ENCODE measurements at places on chromosomes 2 and 18. TPM values are rescaled to one million over a fixed set of nuclear protein-coding genes. Genes with fewer than 3 reads are reported as not detected.

GRCh38 chr2:64698177-64698643, 44.5 kb upstream of the SERTAD2 start:
- no peak for DNase-seq

Gene CRYGD
- total RNA-seq = not detected

Gene RNF152
- 23.0 TPM for total RNA-seq

Gene RRM2
- 66.0 TPM for total RNA-seq

DNA sequence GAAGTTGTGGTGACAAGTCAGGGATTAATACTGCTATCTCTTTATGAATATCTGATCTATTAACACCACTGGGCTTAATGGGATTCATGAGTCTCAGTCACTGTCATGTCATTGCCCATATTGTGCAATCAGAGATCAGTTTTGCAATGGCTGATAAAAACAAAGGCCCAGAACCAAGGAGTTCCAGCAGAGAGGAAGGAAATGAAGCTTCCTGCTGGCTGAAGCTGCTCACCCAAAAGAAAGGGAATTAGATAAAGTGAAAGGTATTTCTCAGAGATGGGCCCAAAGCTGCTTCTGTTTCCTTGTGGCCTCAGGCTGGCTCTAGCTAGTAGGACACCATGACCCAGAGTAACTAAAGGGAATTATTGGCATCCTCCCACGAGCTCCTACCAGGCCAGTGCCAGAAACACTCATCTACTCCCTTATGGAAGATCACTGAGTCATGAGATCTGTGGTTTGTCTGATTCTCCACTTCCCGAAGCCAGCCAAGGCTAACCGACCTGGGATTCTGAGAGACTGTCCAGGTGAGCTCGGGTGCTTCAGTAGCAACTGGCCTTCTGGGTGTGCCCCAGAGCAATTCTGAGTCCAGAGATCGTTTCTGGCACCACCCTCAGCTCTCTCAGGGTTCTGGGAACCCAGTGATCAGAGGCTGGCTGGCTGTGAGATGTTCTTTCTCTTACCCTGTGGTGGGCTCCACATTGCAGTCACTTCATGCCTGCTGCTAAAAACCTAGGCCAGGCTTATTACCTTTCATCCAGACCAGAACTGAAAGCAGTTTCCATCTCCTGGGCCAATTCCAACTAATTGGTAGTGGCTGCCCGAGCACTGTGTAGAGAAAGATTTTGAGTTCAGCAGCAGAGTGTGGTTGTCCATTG, 129.5 kb upstream of the PELI1 start:
- no peak for DNase-seq

DNA sequence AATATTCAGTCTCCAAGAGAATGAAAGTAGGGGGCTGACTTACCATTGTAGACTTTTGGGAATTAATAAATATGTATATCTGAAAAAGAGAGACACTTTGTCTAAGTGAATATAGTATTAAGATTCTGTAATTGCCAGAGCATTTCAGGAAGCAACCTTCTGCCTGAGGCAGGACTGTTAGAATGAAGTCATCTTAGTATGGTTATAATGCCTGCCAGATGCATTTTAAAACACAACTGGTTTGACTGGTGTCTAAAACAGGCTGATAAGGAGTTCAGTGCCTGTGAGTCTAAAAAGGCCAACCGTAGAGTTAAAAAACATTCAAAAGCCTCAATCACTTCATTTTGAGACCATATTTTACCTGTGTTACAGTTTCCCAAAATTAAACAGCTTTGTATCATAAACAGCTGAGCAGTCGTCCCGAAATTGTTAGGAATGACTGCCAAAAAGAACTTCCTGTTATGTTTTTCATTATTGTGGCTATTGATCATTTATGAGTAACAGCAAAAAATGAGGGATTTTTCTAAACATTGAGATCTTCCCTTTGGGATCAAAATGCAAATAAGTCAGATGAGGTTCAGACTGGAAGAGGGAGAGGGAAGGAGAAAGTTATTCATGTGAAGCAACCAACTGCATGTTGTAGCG, 443.9 kb downstream of the PID1 start:
- DNase-seq = no peak

- peak; percentile 29 for DNase-seq
These were observed 46.9 kb downstream of the CCBE1 start for GRCh38 chr18:59650266-59650820.

DNA sequence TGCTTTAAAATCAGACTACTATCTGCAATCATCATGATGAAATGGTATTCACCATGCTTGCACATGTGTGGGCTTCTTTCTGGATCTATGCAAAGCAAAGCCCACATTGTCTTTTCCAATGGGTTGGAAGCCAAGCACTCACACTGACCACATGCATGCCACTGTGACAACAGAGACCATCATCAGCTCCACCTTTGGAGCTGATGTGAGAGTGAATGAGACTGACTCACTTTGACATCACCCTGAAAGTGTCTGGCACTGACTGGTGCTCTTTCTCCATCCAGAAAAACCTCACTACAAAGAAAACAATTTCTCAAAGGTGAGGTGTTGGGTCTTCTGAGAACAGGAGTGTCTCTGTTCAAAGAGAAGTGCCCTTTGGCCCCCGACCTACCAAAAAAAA, 4.7 kb downstream of the MYO5B start:
- DNase-seq = no peak

- peak; percentile 73 for DNase-seq
These were observed 53.3 kb downstream of the ZNF236 start for GRCh38 chr18:76875390-76876325.

GRCh38 chr18:73948084-73948483, 199.6 kb downstream of the FBXO15 start:
- DNase-seq = no peak

DNA sequence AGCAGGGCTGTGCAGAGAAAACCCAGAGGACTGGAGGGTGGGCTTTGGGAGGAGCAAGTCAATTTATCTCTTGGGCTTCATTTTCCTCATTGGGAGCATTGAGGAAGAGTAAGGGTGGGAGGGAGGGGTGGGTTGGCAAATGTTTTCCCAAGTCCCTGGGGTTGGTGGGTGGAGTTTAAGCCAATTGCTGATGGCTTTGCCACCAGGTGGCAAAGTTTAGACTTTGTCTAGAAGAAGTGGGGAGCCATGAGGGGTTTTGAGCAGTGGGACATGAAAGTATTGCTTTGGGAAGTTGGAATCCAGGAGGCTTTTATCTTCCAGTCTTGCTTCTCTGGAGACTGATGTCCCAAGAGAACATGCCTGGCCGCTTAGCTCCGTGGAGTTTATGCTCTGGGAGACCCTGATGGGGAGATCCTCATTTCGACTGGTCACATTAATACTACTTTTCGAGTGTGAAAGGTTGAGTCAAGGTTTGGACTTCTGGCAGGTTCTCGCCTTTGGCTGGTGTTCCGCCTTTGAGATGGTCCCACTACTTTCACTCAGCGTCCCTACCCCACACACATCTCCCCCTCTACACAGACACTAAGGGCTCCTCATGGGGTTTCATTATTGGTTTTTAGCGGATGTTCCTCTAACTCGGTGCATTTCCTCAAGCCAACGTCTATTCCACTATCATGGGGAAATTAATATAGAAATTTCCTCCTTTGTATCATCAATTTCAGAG, 126.7 kb downstream of the PRKCE start:
- no peak for DNase-seq

Gene CXCR2
- not detected for total RNA-seq

Gene RIT2
- not detected for total RNA-seq

GRCh38 chr18:25077038-25077943, 274.7 kb downstream of the ZNF521 start:
- DNase-seq = peak; percentile 76

- DNase-seq = no peak
These were observed 27.1 kb downstream of the SLC38A11 start for GRCh38 chr2:164928101-164928673.

Gene ALPG
- total RNA-seq = not detected

- DNase-seq = no peak
These were observed 17.3 kb upstream of the FHL2 start for GRCh38 chr2:105416156-105416555.

Gene TRIM54
- not detected for total RNA-seq

DNA sequence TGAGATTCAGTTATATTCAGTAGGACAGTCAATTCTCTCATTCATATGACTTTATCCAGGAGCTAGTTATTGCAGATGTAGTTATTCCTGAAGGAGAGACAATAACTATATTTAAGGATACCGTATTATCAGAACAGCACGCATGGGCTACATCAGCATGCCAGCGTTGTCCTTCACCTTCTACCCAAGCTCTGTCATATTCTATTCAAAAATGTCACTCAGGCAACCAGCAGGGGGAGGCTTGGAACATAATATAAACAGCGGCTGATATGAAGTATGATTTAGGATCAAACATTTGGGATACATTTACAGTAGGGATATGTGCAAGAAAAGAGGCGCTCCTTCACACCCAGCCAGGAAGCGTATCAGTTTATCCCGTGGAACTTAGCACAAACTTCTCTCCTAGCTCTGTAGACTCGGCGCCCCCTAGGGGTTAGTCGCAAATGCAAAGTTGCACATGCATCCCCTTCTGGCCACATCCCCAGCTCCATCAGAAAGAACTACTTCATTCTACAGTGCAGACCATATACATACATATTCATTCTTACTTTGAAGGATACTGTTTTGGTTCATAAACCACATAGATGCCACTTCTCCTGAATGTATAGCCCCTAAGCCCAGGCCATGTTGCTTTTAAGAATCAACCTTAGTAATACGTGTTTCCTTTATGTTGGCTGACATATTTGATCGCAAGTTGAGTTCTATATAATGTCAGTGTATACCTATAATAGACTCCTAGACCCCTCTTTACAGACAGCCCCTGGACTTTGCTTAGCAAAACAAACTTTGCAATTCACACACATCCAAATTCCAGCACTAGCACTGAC, 759.4 kb downstream of the ADCYAP1 start:
- DNase-seq = peak; percentile 83

Gene TSPYL6
- not detected for total RNA-seq
